ENCODE measurements at places on chromosomes 5 and 9.

DNA sequence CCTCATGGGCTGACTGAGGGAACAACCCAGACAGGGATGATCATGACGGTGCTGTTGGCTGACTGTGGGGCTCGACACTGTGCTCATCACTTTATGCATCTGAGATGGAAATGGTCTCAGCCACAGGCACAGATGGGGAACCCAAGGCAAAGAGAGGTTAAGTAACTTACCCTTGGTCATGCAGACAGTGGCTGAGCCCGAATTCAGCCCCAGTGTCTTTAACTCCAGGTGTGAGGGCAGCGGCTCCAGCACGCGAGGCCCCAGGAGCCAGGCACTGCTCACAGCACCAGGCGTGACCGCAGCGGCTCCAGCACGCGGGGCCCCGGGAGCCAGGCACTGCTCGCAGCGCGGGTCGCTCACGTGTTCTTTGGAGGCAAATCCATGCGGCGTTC is 45.3 kb upstream of the FCN1 start:
- no peak for DNase-seq

GRCh38 chr9:33229359-33230114 is 10.4 kb upstream of the SPINK4 start:
- no peak for DNase-seq

- DNase-seq, result peak; percentile 20
Observed at GRCh38 chr9:20941174-20941690, 90.2 kb downstream of the HACD4 start.

GRCh38 chr5:17430241-17430640 is 67.8 kb upstream of the TAF11L2 start:
- DNase-seq, result no peak

GRCh38 chr9:105832096-105832710 is 137.9 kb downstream of the TMEM38B start:
- DNase-seq, result no peak

- DNase-seq, result no peak
Observed at GRCh38 chr9:85420750-85421149, 321.0 kb downstream of the AGTPBP1 start.

DNA sequence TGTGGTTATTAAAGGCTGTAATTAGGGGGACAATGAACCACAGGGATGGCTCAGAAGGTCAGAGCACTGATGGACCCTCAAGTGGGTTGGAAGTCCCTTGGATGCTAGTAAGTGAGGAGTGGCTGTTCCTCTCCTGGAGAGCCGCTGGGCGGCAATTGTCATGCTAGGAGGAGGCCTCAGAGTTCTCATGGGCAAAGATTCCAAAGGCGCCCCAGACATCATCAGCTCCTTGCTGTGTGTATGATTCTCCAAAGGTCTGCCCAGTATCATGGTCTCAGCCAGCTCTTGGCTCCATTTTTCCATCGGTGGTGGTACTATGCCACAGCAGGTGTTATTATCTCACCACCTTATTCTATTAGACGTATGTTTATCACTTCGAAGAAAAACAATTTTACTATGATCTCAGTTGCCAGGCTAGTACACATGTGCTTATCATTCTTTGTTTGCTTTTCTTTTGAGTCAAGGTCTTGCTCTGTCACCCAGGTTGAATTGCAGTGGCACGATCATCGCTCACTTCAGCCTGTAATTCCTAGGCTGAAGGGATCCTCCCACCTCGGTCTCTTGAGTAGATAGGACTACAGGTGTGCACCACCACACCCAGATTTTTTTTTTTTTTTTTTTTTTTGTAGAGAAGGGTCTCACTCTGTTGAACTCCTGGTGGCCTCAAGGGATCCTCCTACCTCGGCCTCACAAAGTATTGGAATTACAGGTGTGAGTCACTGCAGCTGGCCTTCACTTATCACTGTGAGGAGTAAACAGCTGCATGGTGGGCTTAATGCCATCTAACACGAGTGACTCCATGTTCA is 46.8 kb downstream of the EXOSC2 start:
- no peak for DNase-seq

DNA sequence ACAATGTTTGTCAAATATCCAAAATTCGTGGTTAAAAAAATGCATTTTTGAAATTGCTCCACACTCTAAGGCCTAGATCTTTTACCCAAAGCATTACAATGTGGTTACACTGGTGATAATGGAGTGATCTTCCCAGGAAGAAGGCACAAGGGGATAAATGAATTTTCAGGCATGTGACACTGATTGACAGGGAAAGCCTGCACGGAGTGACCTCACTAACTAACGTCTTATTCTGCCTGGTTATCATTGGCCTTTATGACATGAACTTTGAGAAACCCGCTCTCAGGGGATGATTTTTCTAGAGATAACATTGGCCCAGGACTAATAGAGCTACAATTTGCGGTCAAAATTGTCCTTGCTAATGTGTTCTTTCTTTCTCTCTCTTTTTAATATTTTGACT is 137.6 kb downstream of the PRKACG start:
- no peak for DNase-seq

- no peak for DNase-seq
Observed at GRCh38 chr9:127890053-127890452, 9.3 kb downstream of the ST6GALNAC6 start.

- no peak for DNase-seq
Observed at GRCh38 chr5:17713301-17713700, 79.0 kb downstream of the TAF11L14 start.

DNA sequence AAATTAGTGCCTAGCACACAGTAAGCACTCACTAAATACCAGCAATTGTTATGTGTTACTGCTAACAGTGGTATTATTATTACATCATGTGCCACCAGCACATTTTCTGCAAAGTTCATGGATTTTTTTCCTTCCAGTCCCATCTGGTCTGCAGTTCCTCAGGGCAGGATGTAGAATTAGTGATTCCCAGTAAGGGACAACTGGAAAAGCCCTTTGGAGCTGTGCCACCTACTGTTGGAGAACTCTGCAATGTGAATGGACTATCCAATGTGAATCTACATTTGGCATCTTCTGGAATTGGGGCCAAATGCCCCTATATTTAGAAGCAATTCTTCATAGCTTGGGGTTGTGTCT is 154.0 kb downstream of the CDH6 start:
- no peak for DNase-seq

DNA sequence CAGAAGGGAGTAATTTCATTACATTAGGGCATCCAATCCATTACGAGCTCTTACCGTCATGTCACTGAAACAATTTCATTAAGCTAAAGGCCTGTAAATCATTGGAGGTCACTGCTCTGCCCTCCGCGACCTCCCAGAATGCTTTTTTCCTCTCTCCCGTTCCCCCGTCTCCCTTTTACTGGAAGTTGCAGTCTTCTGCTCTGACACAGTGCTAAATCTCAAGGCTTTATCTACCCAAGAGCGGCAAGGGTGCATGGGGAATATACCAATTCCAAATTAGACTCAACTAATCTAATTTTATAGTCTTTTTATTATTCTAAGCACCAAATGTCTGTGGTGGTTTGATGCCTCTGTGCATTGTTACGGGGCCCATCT is 265.7 kb upstream of the PANK3 start:
- no peak for DNase-seq

DNA sequence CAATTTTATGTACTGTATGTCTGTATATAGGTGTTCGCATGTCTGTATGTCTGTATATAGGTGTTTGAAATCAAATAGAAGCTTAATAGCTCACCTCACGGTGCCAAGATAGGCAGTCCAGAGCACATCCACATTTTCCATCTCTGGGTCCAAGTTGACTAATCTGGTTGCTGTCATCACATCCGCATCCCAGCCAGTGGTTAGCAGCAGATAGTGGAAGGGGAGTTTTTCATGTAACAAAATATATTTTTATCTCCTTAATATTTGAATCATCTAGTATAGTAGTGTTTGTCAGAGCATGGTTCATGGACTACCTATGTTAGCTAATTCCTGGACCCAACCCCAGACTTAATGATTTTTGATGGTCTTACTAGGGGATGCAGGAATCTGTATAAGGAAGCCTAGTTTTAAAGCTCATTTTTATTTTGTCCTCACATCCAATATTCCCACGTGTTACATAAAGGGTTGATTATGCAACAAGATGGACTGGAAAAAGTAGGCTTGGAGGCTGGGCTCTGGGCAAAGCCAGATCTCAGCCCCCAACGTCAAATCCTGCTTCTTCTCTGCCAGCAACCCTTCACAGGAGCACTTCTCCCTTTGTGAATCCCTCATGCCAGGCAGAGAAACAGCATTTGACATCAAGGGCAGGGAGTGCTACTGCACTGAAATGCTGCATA is 219.7 kb downstream of the ZSWIM6 start:
- DNase-seq, result no peak

DNA sequence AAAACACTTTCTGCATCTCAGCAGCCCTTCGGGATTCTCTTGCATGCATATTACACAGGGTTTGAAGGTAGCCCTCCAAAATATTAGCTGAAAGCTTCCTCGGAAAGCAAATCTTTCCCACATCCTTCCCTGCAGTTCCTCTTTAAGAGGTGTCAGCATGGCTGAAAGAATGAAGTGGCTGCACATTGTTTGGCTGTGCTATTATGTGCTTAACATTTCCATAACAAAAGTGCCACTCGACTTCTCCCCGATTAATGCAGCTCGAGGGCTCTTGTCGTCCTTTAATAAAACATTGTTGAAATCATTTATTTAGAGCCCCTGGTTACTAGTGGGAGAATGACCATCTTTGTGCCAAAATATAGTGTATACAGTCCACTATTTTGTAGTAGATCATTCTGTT is 6.5 kb downstream of the GAS1 start:
- DNase-seq, result no peak

DNA sequence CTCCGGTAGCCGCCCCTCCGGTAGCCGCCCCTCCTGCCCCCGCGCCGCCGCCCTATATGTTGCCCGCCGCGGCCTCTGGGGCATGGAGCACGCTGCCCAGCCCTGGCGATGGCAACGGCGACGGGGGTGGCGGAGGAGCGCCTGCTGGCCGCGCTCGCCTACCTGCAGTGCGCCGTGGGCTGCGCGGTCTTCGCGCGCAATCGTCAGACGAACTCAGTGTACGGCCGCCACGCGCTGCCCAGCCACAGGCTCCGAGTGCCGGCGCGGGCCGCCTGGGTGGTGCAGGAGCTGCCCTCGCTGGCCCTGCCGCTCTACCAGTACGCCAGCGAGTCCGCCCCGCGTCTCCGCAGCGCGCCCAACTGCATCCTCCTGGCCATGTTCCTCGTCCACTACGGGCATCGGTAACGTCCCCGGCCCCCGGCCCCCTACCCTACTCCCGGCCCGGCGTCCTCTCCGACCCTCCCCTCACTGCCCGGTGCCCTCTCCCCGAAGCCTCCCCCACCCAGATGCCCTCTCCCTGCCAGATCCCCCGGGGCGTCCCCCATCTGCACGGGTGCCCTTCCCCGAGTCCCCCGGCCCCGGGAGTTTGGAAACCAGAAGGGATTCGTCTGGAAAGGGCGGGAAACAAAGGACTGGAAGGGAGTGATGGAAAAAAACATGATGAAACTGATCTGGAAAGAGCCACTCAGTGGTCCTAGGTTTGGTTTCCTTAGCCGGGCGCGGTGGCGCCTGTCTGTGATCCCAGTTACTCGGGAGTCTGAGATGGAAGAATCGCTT is 417 bp downstream of the SRD5A1 start:
- DNase-seq, result no peak

- DNase-seq, result no peak
Observed at GRCh38 chr5:168066536-168067208, 224.8 kb upstream of the WWC1 start.

- DNase-seq, result no peak
Observed at GRCh38 chr5:91119217-91119616, 263.9 kb downstream of the ARRDC3 start.

- DNase-seq, result no peak
Observed at GRCh38 chr5:10903786-10904560, 142.9 kb upstream of the DAP start.

- DNase-seq, result no peak
Observed at GRCh38 chr5:56487528-56488115, 254.5 kb upstream of the ANKRD55 start.

GRCh38 chr5:57066924-57067596 is 106.8 kb upstream of the GPBP1 start:
- no peak for DNase-seq

- DNase-seq, result no peak
Observed at GRCh38 chr9:83633255-83633654, 10.3 kb downstream of the IDNK start.

- DNase-seq, result no peak
Observed at GRCh38 chr5:108639366-108639765, 108.3 kb upstream of the FER start.

GRCh38 chr5:157204765-157205164 is 24.1 kb downstream of the ITK start:
- no peak for DNase-seq

DNA sequence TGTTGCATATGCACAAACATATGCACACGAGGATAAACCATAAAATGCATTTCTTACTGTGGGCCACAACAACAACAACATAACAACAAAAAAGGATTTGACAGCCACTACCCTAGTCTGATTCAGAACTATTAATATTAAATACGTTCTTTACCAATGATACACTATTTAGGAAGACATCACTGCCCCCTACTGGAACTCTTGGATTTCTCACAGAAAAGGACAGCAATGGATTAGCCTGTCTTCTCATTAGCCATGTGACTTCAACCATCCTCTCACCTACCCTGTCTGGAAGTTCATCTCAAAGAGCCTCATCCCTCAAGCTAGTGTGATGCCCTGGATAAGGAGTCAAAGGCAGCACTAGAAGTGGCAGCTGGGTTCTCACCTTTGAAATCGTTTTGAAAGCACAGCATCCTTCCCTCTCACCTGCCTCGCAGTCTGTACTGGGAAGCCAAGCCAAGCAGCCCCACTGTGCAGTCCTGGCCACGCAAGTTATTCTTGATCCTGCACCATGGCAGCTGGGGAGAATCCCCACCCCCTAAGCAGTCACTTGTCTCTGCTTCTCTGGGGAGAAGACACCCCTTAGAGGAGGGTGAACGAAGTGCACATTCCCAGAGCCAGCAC is 64.6 kb downstream of the SH3TC2 start:
- DNase-seq, result peak; percentile 10

GRCh38 chr5:59547731-59548130 is 345.8 kb downstream of the PDE4D start:
- DNase-seq, result no peak

GRCh38 chr9:93955111-93955980 is at the start of gene BARX1:
Gene BARX1, minus strand, starts transcription at chr9:93955355. Its CDS starts 209 bp downstream, at chr9:93955146.
- DNase-seq, result no peak

GRCh38 chr5:24732184-24732583 is 87.4 kb upstream of the CDH10 start:
- no peak for DNase-seq

GRCh38 chr9:92632641-92633040 is 37.3 kb downstream of the IPPK start:
- no peak for DNase-seq

DNA sequence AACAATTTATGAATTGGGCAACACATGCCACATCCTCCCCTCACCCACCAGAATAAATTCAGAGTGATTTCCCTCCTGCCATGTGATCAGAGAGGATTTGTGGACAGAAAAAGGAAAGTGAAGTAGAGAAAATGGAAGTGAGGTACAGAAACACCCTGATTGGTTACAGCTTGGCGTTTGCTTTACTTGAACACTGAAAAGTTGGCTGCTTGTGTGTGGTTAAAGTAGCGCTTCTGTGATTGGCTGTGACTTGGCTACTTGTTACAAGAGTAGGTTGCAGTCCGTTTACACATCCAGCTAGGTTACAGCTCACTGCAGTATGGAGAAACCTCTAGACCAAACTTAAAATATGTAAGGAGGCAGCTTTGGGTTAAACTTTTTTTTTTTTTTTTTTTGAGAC is 205.2 kb upstream of the ZNF608 start:
- no peak for DNase-seq

All from NCI-H187 treated with DMSO at 0.1 percent for 48 hours (cell line).